Activated CD4-positive, alpha-beta T cell treated with anti-CD3 and anti-CD28 coated beads for 1 hour (primary cell): ENCODE measurements at places on chromosomes 6 and 20.

- DNase-seq = no peak
These were observed 30.9 kb upstream of the RIMS1 start for GRCh38 chr6:71855406-71855805.

GRCh38 chr20:48697845-48698491 lies 129.8 kb downstream of the PREX1 start:
- no peak for DNase-seq

- DNase-seq = no peak
These were observed 48.5 kb upstream of the SIRPG start for GRCh38 chr20:1706079-1706478.

DNA sequence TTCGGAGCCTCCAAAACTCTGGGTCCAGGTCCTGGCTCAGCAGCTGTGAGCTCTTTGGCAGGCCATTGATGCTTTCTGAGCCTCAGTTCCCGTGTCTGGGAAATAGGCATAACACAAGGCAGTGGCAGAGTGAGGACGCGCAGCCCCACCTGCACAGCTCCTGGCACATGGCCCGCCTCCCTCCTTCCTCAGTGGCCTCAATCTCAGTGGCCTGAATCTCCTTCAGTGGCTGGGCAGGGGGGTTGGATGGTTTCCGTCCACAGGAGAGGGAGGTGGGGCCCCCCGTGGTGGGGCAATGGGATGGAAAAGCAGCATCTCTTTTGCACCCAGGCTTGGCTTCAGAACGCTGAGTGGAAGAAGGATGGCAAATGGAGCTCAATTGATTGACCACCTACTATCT lies 5.1 kb downstream of the RSPO4 start:
- no peak for DNase-seq

DNA sequence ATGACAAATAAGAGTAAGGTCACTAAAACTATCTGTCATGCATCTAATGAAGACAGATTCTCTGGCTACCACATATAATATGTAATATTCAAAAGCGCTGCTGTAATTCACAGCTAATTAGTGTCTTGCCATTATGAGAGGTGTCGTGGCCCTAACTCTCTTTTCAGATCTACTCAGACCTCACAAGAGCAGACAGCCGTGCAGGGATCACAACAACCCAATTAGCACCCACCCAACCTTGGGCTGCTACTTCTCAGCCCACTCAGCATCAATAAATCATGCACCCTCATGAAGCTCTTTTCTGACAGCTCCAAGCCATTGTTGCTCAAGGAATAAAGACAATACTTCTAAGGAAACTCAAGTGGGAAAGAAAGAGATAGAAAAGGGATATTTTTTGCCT lies 61.5 kb downstream of the FRK start:
- DNase-seq = no peak

- DNase-seq = no peak
These were observed 96.9 kb downstream of the TCP11 start for GRCh38 chr6:35044145-35044745.

DNA sequence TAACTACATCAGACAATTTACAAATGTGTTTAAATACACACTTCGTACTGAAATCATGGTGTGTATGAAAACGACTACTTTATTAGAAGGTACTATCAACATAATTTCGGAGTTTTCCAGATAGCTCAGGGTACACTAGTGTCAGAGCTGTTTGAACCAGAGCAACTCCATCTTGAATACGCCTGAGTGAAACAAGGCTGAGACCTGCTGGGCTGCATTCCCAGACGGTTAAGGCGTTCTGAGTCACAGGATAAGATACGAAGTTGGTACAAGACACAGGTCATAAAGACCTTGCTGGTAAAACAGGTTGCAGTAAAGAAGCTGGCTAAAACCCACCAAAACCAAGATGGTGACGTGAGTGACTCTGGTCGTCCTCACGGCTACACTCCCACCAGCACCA lies 167.6 kb downstream of the THBS2 start:
- DNase-seq = no peak

- DNase-seq = no peak
These were observed 134.4 kb upstream of the CST7 start for GRCh38 chr20:24814556-24815195.

- no peak for DNase-seq
These were observed 61.1 kb downstream of the TBC1D7 start for GRCh38 chr6:13267142-13267651.

DNA sequence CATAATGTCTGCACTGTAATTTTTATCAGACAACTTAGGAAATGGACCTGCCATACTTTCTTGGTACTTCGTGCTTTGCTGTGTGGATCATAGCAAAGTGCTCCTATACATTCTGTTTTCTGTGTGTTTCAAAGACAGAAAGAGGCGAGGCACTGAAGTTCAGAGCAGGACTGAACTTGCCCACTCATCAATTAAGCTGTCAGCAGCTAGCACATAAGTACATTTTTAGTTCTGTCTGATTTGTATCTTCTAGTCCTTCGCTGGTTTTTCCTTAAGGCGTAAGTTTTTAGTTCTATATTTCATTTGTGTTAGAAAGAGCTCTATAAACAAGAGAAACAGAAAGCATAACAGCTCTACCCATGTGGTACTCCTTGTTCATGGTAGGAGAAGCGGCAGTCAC lies 42.1 kb downstream of the MAP3K4 start:
- DNase-seq = no peak
